Renal pelvis (tissue), 12 donors: ENCODE measurements at places on chromosomes 7 and 10.
A peak's percentile ranks its signal among the peaks of the same experiment; 100 is the strongest.

- DNase-seq: no peak
These were observed 3.6 kb downstream of the HERPUD2 start for GRCh38 chr7:35691366-35691765.

- no peak for DNase-seq
These were observed 15.0 kb upstream of the ZNF862 start for GRCh38 chr7:149823191-149823630.

GRCh38 chr7:156668130-156668741 is 27.7 kb downstream of the RNF32 start:
- DNase-seq: no peak

GRCh38 chr10:107104026-107104652 is 60.4 kb downstream of the SORCS1 start:
- DNase-seq: no peak

DNA sequence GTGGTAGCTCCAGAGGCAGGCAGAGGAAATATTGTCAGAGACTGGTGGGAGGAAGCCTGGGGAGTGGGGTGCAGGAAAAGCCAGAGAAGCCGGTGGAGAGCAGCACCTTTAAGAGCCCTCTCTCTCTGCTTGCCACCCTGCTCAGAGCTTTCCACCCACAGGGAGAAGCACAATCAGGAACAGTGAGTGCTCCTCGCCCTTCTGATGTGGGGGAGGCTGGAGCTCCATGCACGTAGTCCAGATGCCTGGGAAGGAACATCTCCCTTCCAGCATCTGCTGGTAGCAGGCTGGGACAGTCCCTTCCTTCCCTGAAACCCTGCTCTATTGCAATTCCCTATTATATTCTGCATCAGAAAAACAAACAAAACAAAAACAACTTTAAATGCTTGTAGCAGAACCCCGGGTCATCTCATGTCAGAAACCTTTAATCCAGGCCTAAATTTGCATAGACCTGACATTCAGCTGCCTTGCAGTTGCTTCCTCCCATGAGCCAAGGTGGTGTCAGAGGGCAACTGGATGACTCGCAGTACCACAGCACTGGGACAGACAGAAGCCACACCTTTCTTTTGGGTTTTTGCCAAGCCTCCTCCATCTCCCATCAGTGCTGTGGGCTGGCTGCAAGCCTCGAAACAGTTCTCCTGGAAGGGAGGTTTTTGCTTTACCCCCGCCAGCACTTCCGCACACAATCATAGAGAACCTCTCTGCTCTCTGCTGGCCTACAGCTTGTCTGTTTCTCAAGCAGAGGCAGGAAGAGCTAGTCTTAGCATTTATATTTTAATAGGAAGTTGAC is 13.1 kb downstream of the AVPI1 start:
- no peak for DNase-seq

- DNase-seq: no peak
These were observed 46.9 kb downstream of the PITRM1 start for GRCh38 chr10:3125527-3126170.

GRCh38 chr10:51112013-51112412 is 37.7 kb downstream of the PRKG1 start:
- no peak for DNase-seq

DNA sequence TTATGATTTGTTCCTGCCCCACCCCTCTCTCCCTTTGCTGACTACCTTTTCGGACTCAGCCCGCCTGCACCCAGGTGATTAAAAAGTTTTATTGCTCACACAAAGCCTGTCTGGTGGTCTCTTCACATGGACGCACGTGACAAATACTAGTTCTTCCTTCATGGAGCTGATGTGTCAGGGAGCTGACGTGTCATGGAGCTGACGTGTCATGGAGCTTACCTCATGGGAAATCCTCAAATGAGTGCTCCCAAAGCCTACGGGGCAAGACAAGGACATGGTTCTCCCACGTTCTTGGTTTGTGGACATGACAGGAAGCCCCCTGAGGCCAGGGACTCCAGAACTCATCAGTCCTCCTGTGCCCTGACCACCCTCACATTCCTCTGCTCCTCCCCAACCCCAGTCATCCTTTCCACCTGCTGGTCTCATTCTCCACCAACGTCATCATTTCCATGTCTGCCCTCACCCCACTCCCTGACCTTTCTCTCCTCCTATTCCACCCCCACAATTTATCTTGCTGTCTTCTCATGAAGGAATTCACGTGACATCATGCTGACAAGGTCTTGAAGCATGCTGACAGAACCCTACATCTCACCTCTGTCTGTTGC is 261.3 kb downstream of the TCERG1L start:
- no peak for DNase-seq

DNA sequence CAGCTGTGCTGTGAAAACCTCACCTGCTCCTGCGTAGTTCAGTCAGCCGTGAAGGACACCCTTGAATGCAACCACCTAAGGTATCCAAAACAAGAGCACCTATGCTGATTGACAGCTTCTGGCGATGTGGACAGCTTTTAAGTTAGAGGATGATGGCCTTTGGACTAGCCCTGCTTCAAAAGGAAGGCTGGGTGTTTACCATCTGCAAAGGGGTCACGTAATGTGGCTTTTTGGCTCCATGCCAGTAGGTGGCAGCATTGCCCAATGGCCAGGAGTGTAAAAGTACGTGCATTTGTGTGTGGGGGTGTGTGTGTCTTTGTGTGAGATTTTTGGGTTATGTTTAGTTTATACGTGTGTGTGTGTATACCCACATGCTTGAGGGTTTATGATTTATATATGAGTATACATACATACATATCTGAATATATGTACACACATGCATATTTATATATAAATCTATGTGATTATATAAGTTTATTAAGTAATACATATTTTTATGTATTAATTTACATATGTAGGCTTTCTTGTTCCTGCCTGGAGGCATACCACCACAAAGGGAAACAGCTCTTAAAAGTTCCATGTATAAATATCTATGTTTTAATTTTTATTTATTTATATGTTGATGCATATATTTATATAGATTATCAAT is 236.3 kb upstream of the ANKRD30A start:
- DNase-seq: peak; percentile 57

GRCh38 chr10:30940256-30940655 is 91.4 kb downstream of the ZNF438 start:
- DNase-seq: no peak

- DNase-seq: no peak
These were observed 166.2 kb downstream of the PKD1L1 start for GRCh38 chr7:47782022-47782421.

DNA sequence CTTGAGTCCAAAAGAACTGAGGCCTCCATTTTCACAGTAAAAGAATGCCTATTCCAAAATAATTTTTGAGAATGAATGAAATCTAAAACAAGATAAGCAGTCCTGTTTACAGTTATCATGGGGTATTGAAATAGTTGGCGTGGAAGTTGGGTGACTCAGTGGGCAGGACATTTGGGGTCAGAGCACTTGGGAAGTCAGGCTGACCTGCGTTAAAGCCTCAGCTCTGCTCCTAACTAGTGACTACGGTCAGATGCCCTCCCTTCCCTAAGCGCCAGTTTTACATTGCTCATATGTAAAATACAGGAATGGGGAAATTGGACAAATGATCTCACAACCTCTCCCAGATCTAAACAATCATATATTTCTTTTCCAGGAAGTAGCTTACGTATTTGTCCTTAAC is 2.3 kb upstream of the PAPSS2 start:
- DNase-seq: no peak

- DNase-seq: no peak
These were observed 35.5 kb downstream of the CAV1 start for GRCh38 chr7:116560021-116560970.
